ENCODE measurements at places on chromosomes 4 and X. TPM values are rescaled to one million over a fixed set of nuclear protein-coding genes. Genes with fewer than 3 reads are reported as not detected.

Gene TSPAN7
- total RNA-seq, result 32.1 TPM

Gene SRPX2
- not detected for total RNA-seq

Gene MXRA5
- 1.7 TPM for total RNA-seq

Gene LRIT3
- 0.21 TPM for total RNA-seq

Gene SAGE1
- total RNA-seq, result not detected

Gene MBTPS2
- 6.4 TPM for total RNA-seq

- DNase-seq, result no peak
Measured at GRCh38 chrX:106955004-106955772, 35.0 kb downstream of the CLDN2 start.

GRCh38 chr4:25310803-25311166 is 1.8 kb upstream of the ZCCHC4 start:
- DNase-seq, result no peak

DNA sequence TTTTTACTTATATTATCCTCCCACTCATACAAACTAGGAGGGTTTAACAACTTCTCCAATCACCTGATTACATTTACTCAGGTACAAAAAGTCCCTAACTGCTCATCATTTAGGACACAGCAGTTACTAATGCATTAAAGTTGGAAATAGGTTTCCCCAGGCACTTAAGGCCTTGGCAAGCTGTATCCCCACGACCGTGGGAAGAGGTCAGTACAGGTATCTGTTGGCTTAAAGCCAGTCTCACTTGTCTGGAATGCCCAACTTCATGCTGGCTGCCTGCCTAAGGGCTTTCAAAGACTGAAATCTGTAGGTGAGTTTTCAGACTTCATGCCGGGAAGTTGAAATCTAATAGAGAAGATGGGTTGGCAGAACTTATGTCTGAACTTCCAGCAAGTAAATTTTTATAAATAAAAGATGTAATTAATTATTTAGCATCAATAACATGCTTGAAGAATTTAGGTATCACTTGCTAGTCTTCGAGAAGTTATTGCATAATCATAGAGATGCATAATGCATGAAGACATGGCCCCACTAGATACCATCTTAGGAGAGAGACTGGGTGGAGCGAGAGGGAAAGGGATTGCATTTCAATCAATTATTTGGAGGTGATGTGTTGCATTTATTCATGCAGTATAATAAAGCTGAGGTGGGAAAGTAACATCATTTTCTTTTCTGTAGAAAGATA is 54.2 kb downstream of the SCD5 start:
- DNase-seq, result no peak

- no peak for DNase-seq
Measured at GRCh38 chr4:70515367-70516250, 2.8 kb upstream of the AMTN start.

DNA sequence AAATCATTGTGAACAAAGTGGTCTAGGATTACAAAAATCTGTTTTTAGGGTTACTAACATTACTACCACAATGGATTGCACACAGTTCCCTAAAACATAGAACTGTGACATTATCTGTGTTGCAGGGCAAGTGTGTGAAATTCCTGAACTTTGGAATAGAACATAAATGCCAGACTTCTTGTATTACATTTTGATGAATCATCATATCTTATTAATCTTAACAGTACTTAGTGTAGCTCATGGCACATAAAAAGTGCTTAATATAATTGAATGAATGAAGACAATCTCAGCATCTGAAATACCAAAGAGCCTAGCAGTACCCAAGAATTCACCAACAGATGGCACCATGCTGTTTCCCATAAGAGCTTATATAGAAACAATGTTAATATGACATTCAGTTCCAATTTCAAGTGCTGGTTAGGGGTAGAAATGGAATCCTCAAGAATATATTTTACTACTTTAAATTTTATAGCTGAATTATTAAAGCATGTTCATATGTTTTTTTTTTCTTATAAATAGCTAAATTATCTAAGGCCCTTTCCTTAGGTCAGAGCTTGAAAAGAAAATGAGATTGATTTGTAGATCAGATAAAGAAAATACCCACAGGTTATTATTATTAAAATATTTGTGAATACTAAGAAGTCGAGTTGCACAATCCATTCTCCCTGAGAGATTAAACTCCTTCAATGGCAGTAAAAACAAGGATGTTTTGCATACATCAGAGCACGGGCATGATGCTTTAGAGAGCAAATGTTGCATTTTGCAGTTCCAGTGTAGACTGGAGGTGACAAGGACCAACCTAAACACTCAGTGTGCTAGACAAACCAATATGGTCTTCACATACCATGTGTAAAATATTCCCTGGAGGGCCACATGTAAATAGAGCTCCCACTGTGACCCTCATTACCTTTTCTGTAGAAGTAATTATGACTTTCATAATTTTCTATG is 25.7 kb upstream of the SHISA3 start:
- no peak for DNase-seq

GRCh38 chr4:174437749-174438148 is 84.5 kb downstream of the HPGD start:
- no peak for DNase-seq

DNA sequence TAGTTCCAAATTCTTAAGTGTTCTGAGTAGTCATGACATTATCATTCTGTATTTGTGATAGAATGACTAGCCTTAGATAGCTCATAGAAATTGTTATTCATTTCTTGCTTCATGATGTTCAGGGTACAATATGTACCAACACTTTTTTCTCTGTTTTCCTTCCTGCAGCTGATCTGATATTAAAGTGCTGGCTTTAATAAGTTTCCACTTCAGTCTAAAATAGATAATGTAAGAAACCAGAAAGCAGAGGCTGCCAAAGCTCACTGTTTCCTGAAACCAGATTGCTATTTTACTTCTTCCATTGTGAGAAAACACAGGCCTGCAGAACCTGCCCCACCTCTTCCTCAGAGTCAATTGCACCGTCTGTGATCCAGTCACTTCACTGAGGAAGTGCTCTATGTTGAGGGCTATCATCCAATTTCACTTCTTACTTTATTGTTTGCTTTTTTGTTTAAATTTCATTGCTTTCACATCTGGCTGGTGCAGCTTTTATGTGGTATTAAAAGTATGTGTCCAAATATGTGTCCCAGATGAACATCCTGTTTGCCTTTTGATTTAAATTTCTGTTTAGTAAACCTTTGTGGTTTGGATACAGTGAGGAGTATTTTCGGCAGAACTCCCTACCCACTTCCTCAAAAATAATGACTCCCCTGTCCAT is 652.1 kb downstream of the ANKRD50 start:
- no peak for DNase-seq

- DNase-seq, result no peak
Measured at GRCh38 chrX:118383120-118383519, 37.2 kb downstream of the WDR44 start.

GRCh38 chrX:93420525-93421082 is 252.8 kb downstream of the NAP1L3 start:
- no peak for DNase-seq

DNA sequence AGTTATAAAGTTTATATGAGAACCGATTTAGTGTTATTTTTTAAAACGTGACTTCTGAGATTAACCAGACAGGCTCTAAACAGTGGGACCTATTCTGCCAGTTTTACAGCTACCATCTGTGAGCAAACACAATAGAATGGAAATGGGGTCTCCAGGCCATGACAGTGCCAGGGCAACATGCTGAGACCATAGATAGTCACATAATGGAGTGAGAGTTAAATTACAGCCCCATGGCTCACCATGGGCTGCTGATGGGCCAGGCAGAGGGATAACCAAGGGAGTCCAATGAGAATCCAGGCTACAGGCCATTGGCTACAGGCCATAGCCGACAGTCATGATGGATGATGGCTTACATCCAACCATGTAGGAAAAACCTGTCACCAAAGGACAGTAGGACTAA is 183.5 kb upstream of the NDP start:
- no peak for DNase-seq

GRCh38 chr4:34972189-34972588 is 1272.1 kb downstream of the ARAP2 start:
- no peak for DNase-seq

DNA sequence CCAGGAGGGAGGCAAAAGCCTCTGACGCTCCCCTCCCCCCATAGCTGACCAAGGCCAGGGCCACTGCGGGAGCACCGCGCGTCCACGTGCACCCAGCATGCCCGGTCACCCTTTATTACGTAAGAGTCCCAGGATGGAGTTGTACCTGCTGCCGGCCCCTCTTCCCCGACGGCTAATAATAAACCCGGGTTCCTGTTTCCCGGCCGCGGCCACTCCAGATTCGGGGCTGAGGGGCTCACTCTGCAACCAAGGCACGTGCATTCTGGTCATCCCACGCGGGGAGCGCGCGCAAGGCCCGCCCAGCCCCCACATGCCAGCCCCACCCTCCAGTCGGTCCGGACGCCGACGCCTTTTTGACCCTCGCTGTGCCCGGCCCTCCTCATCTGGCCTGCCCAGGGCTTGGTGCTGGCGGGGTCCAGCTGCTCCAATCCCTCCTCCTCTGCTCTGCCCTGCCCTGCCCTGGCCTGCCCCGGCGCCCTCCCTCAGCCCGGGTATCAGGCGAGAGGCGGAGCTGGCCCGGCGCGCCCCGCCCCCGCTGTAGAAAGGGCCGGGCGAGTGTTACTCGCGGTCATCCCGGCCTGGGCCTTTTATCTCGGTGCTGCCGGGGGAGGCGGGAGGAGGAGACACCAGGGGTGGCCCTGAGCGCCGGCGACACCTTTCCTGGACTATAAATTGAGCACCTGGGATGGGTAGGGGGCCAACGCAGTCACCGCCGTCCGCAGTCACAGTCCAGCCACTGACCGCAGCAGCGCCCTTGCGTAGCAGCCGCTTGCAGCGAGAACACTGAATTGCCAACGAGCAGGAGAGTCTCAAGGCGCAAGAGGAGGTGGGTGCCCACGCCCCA is 2.6 kb downstream of the MID1IP1 start:
- peak; percentile 57 for DNase-seq

DNA sequence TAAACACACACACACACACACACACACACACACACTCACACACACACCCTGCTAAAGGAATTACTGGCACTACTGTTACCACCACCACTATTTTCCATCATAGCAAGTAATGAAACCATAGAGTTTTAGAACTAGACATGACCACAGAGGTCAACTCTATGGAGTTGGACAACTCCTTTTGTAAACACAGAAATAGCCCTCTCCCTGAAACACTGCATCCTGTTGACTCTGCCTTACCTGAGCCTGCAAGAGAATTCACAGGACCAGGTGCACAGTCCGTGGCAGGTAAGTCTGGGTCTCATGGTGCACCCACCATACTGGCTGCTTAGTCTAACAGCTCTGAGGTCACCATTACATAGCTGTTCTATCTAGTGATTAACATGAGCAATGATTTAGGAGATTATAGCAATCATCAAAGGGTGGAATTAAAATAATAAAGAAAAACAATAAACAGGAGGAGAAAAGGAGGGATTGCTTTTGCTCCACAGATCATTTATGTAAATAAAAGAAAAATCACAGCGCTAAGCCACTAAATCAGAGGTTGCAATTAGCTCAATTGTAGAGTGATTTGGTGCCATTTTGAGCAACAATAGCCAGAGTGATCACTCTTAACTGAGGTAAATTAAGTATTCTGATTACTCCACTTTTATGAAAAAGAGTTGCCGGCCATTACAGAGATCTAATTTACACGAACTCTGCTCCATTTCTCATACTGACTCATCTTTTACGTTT is 340.0 kb upstream of the RASGEF1B start:
- DNase-seq, result no peak

DNA sequence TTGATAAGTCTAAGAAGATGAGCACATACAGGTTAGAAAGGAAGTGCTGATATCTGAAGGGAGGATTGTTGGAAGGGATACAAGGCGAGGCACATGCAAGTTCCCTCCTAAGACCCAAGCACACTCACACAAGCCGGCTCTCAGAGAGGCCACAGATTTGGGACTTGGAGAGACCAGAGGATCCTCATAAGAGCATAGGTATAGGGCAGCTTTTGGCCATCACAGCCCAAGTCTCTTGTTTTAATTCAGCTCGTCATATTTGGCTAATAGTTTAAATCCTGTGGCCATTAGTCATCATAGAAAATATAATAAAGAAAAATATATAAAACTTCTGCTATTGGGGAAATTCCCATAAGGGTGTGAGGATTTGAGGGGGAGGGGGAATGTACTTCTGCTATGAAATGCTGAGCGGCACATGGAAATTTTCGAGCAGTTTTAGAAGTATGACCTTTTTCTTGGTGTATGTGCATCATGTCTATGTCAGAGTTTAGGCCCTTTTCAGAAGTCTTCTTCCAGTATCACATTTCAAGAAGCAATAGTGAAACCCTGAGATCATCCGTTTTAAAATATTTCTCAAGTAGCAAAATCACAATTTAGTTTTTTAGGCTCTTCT is 97.7 kb downstream of the NFKB1 start:
- DNase-seq, result no peak

GRCh38 chr4:187176261-187176910 is 452.7 kb upstream of the FAT1 start:
- no peak for DNase-seq

GRCh38 chr4:139734875-139735380 is 69.3 kb downstream of the MGST2 start:
- peak; percentile 54 for DNase-seq

GRCh38 chr4:79597266-79597665 is 189.2 kb upstream of the GK2 start:
- no peak for DNase-seq

DNA sequence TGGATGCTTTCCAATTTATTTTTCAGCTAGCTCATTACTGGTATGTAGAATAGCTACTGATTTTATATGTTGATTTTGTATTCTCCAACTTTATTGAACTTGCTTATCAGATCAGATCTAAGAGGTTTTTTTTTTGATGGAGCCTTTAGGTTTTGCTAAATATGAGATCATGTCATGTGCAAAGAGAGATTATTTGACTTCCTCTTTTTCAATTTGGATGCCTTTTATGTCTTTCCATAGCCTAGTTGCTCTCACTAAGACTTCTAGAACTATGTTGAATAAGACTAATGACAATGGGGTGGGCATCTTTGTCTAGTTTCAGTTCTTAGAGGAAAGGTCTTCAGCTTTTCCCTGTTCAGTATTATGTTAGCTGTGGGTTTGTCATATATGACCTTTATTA is 11.7 kb downstream of the MAGEE1 start:
- DNase-seq, result no peak

DNA sequence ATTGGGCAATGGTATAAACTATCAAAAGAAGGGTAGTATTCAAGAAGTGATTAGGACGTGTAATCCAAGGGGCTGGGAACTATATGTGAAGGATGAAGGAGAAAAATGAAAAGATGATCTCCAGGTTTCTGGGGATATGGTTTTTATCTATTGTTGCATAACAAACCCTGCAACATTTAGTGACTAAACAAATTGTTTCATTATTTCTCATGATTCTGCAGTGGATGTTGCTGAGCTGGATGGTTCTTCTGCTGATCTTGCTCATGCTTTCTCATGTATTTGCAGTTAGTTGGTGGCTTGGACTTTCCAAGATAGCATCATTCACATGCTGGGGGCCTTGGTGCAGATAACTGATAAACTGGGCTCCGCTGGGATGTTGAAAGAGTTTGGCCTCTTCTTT is 29.1 kb downstream of the PHOX2B start:
- no peak for DNase-seq

DNA sequence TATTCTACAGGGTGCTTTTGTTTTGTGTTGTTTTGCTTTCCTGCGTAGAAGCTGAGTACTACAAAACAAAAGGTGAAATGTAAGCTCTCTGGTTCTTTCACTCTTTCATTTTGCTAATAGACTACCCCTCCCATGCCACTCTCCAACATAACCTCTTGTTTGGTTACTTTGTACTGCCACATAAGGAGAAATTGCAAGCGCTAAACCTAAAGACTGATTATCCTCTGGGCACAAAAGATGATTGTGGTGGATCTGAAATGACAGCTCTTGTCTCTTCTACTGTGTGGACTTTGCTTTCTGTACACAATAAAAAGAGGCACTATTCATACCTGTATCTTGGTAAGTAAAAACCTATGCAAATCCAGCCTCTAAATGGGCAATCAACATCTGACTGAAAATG is 5.3 kb downstream of the MBNL3 start:
- DNase-seq, result no peak

GRCh38 chr4:6332042-6332668 is 62.5 kb downstream of the WFS1 start:
- DNase-seq, result no peak

All from H1 (cell line).